ENCODE measurements at places on chromosomes 3 and 15. TPM values are rescaled to one million over a fixed set of nuclear protein-coding genes. Genes with fewer than 3 reads are reported as not detected.

Gene CCNL1
- total RNA-seq: 1,619 TPM

Gene NAALADL2
- total RNA-seq: 1.3 TPM

Gene CHRNA3
- total RNA-seq: not detected

Gene CP
- 0.21 TPM for total RNA-seq

Gene HERC2
- 18.5 TPM for total RNA-seq

Gene SLC12A1
- total RNA-seq: not detected

Gene GPD1L
- 16.8 TPM for total RNA-seq

Gene CCR4
- total RNA-seq: 52.9 TPM

Gene CHRNA5
- total RNA-seq: 0.52 TPM

Gene DPH6
- total RNA-seq: 9.1 TPM

Measured in mononuclear cell (primary cell).